Activated CD4-positive, CD25-positive, alpha-beta regulatory T cell treated with anti-CD3 and anti-CD28 coated beads, Interleukin-2, amount 50 U/mL, for 16 hours (primary cell): ENCODE measurements at places on chromosomes 1 and 21.

- DNase-seq, result no peak
These were observed 154.5 kb upstream of the GORAB start for GRCh38 chr1:170377440-170377839.

- no peak for DNase-seq
These were observed 31.9 kb upstream of the PKP1 start for GRCh38 chr1:201251411-201251810.

DNA sequence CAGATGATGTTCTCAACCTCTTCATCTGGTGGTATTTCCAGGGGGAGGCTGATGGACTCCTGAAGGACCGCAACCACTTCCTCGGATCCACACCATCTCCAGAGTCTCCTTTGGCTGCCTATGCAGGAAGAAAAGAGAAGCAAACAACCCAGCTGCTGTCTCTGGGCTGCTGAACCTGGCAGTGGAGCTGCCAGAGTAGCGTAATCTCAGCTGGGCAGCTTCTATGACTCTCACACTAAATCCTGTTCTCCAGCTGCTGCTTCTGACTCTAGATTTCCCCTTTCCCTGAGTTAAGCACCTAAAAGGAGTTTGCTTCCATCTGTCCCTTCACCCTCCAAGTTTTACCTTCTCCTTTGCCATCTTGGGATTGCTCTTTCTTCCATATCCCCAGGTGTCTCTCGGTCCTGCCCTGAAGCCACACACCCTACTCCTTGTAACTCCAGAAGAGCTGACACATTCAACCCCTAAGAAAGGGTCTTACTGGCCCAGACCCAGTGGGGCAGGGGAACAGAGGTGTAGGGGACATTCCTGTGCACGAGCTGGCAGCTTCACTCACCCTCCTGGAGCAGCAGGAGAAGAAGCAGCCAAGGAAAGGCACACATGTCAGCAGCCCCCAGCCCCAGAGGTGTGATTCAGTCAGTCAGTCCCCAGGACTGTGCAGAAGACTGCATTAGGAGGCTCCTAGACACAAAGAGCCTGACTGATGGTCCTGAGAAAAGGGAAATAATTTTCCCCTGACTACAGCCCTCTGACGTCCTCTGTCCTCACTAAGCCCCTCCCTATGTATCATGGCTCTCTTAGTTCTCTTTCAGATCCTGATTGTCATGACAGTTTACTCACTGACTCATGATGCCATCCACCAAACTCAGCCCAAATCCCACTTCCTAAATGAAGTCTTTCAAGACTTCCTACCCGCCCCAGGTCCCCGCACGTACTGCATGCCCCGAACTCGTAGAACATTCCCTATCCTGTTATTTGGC is at the start of gene SLAMF9:
Gene SLAMF9, minus strand, starts transcription at position 702 of the 980 bp plus-strand sequence. Its CDS starts 100 bp downstream, at position 602.
- DNase-seq, result no peak

- DNase-seq, result no peak
These were observed 18.1 kb upstream of the COL18A1 start for GRCh38 chr21:45386728-45387371.

DNA sequence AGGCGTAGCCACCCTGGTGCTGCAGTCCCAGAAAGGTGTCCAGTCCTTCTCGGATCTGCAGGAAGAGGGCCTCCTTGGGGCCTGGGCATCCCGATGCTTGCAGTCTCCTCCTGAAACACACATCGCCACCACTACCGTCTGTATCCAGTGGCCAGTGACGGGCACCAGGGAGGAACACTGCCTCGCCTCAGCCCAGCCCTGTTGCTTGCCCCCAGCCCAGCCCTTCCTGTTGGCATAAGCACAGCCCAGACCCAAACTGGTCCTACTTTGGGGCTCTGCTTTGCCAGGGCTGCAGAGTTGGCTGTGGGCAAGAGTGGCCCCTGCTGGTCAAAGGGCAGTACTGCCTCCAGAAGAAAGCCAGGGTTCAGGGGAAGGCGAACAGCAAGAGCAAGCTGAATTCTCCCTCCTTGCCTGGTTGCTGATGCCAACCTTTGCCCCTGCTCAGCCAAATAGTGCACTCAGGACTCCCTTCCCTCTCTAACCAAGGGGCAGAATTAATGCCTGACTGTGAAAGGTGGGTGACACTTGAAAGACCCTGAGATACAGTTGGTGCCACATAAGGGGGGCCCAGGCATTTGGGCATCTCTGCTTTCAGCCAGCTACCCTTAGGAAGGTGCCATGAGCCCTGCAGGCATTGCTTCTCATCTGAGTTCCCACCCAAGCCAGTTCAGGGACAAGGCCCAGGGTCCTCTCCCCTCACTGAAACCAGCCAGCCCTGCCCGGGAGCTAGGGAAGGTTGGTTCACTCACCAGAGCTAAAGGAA is 11.1 kb upstream of the ARHGEF2 start:
- DNase-seq, result peak; percentile 51
